ENCODE measurements at places on chromosomes 3 and 15.

DNA sequence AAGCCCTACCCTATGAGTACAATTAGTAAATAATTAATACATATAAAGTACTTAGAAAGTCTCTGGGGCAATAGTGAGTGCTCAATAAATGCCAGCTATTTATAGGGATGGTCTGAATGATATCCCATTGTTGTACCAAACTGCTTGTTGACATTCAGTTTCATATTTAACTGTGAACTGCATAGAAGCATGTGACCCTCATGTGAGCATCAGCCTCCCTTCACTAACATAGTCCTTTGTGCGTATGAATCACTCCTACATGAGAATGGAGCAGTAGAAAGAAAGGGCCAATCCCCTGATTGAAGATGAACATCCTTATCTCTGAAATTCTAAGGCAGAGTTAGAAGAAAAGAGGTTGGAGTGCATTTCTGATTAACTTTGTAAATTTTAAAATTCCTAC lies 68.7 kb upstream of the ATP10A start:
- no peak for DNase-seq

GRCh38 chr3:105647047-105647446 lies 221.8 kb downstream of the CBLB start:
- no peak for DNase-seq

- DNase-seq = no peak
Observed at GRCh38 chr3:140206196-140207040, 271.4 kb downstream of the CLSTN2 start.

DNA sequence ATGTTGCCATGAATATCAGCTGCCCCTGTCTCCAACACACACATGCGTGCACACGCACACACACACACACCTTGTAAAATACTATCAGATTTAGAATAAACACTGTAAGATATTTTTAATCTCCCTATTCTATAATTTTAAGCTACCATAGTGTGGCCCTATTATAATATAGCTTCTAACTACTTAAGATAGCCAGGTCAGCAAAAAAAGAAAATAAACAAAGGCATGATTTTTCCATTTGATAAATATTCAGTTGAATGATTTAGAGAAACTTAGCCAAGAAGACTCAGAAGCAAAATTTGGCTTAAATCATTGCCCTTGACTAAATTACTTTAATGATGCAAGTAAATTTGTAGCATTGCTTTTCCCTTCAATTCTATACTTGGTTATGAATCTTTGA lies 162.2 kb downstream of the ALCAM start:
- DNase-seq = no peak

DNA sequence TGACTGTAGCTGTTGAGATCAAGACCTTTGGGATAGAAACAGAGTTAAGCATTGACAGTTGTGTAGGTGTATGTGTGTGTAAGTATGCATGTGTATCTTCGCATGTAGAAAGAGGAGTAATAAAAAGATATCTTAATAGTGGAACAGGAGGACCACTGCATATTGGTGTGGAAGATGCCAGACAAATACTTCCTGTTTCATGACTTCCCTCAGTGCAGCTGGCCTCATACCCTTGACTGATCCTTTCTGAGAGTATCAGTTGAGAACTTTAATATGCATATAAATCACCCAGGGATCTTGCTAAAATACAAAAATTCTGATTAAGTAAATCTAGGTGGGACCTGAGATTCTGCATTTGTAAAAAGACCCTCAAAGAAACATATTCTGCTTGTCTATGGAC lies 8.5 kb upstream of the ZBED2 start:
- DNase-seq = no peak

DNA sequence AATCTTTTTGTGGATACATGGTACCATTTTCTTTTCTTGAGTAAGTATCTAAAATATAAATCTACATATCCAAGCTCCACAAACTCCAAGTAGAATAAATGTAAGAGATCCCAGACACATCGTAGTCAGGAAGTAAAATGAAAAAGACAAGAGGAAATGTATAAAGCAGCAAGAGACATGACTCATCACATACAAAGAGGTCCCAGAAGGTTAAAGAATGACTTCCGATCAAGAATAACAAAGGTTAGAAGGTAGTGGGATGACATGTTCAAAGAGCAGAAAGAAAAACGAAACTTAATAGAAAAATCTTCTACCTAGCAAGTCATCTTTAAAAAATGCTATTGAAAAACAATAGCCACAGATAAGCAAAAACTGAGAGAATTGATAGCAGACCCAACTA lies 705.8 kb downstream of the NR2F2 start:
- no peak for DNase-seq

DNA sequence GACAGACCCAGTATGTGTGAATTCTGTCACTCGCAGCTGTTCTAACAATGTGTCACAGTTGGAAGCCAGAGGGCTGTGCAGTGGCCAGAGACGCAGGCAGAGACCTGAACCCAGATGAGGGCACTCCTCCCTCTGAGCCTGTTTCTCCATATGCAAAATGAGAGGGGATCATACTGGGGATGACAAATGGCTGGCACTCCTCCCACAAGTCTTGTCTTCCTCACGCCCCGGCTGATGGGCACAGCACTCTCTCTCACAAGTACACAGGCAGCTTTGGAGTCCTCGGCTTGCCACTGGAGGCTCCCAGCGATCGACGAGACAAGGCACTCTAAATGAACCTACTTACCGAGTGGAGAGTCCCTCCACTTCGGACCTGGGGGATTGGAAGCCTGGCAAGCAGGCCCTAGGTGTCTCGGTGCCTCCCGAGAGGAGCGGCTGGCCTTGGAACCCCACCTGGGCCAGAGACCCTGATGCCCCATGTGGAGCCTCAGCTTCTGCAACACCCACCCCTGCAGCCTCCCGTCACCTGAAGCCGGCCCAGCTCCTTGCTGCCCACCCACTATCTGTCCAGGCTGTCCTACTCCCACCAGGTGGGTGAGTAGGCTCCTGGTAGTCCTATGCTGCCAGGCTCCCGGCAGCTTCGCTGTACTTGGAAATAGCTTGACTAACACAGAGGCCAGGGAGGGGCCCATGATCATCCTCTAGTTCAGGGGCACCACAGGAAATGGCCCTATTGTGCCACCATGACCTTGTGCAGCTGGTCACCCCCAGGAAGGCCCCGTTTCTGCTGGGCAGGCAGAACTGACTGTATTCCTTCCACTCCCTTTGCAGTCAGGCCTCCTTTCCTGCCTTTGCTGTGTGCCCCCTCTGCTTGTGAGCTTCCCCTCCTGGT lies 65.0 kb upstream of the IQSEC1 start:
- no peak for DNase-seq

DNA sequence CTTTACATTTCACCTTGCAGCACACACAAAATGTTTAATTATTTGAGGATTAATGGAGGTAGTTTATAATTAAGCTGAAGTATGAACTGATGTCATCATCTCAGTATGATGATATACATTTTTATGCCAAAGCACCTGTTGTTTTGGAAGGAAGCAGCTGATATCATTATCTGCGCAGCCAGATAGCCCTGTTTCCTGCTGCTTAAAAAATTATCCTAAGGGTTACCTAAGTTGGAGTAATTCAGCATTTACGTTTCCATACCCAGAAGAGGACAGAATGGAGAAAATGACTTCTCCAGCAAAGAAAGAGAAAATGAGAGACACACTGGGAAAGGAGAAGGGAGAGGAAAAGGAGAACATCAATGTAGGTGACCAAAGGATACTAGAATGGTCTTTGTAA lies 370.3 kb upstream of the PLSCR5 start:
- DNase-seq = no peak

GRCh38 chr3:133893683-133894352 lies 1.9 kb downstream of the RAB6B start:
- no peak for DNase-seq

DNA sequence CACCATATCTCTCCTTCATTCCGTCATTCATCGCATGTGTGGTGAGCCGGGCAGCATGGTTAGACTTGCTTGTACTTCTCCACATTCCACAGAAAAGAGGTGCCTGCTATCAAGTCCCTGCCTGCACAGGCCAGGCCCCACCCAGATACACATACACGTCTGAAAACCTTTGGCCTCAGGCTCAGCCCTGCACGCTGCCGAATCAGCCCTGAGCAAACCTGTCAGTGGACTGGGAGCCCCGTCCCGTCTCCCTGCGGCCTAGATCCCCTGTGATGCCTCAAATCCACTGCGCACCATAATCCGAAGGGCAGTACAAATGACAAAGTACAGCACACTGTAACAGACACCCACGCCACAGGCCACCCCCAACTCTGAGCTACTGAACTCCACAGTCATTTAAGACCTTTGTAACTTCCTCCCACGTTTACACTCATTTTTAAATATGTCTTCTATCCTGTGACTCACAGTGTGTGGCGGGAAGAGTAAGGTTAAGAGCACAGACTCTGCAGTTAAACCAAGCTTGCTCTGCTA lies 67.1 kb downstream of the MB21D2 start:
- DNase-seq = no peak

DNA sequence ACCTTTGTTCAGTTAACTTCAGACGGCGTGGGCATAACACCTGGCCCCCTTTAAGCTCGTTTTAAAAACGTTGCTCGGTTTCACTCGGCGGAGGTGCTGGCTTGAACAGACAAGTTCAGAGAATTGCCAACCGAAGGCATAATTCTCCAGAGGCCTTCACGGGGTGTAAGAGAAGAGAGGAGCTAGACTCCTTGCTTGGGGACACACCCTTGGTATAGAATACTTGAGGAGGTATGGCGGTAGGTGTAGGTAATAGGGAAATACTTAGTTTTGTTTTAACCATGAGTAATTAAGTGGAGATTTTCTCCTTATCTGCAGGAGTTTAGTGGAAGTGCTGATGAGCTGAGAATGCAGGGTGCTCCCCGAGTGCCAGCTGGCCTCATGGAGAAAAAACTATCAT lies 921 bp downstream of the FBXL2 start:
- DNase-seq = no peak

DNA sequence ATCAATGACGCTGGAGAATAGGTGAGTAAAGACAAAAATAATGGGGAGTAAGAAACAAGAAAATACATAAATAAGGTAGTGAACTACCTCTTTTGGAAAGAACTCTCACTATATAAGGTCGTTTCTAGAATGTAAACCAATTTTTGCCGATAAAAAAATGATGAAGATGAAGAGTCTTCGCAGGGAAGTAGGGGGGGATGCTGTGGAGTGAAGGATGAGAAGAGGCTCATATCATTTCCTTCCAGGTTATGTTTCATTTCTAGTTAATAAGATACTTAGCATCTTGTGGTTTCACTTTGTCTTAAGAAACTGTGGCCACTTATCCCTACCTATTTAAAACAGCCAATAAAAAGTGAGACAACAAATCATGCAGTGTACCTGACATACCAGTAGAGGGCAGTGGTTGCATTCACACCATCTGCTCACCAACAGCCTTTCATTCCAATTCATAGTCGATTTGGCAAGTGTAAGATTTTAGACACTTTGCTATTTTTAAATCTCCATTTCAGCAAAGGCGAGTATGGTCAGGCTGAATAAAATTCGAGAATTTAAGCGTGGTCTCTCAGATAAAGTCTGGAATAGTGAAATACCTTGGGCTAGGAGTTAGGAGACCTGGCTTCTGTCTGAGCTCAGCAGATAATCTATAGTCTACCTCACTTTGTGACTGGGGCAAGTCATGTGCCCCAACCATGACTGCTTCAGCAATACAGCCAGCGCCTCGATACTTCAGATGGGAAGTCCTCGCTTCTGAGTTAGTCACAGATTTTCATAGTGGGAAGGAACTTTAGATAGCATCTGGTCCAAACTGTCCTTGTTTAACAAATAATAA lies 28.9 kb upstream of the ICE2 start:
- peak; percentile 71 for DNase-seq

- no peak for DNase-seq
Observed at GRCh38 chr15:90270502-90271150, 5.2 kb downstream of the NGRN start.

- no peak for DNase-seq
Observed at GRCh38 chr15:81225161-81225671, 28.5 kb downstream of the IL16 start.

- DNase-seq = no peak
Observed at GRCh38 chr3:152359385-152360248, 90.9 kb downstream of the MBNL1 start.

GRCh38 chr3:107309312-107309711 lies 67.9 kb upstream of the CCDC54 start:
- no peak for DNase-seq

DNA sequence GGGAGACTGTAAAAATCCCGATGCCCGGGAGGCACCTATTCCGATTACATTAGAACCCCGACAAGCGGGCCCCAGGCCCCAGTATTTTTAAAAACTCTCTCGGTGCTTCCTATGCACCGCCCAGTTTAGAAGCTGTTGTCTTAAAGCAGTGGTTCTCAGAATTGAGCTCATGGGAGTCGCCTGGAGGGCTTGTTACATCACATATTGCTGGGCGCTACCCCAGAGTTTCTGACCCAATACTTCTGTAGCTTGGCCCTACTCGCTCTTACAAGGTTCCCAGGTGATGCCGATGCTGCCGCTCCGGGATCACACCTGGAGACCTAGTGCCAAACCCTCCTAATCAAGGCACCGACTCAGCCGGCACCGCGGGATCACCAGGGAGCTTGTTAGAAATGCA lies 35.2 kb downstream of the CPN2 start:
- no peak for DNase-seq

- no peak for DNase-seq
Observed at GRCh38 chr15:67006083-67007065, 59.0 kb upstream of the SMAD3 start.

DNA sequence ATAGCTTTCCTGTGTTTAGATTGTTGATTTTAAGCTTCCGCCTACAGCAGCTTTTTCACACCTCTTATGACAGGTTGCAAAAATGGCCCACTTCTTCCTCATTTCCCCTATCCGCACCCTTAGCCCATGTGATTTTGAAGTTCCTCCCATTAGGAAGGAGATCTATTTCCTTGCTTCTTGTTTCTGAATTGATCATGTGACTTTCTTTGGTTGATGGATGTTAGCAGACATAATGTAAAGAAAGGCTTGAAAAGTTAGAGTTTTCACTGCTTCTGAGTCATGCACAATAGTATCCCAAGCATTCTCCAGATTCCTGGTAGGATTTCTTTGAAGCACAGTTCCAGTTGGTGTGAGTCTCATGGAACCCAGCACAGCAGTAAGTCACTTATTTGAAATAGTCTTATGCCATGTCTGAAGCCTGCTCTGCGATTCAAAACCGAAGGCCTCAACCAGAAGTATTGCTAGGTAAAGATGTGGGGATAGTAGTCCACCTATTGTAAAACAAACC lies 76.6 kb downstream of the EDEM1 start:
- DNase-seq = no peak

GRCh38 chr15:33959844-33960548 lies 8.3 kb upstream of the CHRM5 start:
- DNase-seq = no peak

GRCh38 chr15:40047415-40048210 lies 8.6 kb upstream of the SRP14 start:
- peak; percentile 82 for DNase-seq

- DNase-seq = no peak
Observed at GRCh38 chr3:177731644-177732268, 534.5 kb upstream of the TBL1XR1 start.

GRCh38 chr15:38002883-38003477 lies 68.5 kb downstream of the TMCO5A start:
- peak; percentile 33 for DNase-seq

- no peak for DNase-seq
Observed at GRCh38 chr3:124860599-124860998, 26.6 kb downstream of the ITGB5 start.

GRCh38 chr3:172676196-172676922 lies 34.5 kb downstream of the NCEH1 start:
- no peak for DNase-seq
